Calu3 (cell line): ENCODE measurements at places on chromosomes 16 and 17. TPM values are rescaled to one million over a fixed set of nuclear protein-coding genes. Genes with fewer than 3 reads are reported as not detected.

The CBX1 gene
- total RNA-seq: 111 and 126 TPM in 2 replicates

The CEP131 gene
- total RNA-seq: 25.2 and 28.2 TPM in 2 replicates

The CA7 gene
- not detected in 2 replicates for total RNA-seq

The NLRC5 gene
- 18.0 and 42.3 TPM in 2 replicates for total RNA-seq

The NOG gene
- total RNA-seq: 0.73 TPM in 1 of 2 replicates, not detected in the other

The TK2 gene
- 53.2 and 56.6 TPM in 2 replicates for total RNA-seq

The KRT24 gene
- 2.0 and 2.4 TPM in 2 replicates for total RNA-seq

The ITGB4 gene
- total RNA-seq: 253 and 301 TPM in 2 replicates

The ALDH3A1 gene
- 0.38 and 0.47 TPM in 2 replicates for total RNA-seq

The FNDC8 gene
- not detected in 2 replicates for total RNA-seq

DNA sequence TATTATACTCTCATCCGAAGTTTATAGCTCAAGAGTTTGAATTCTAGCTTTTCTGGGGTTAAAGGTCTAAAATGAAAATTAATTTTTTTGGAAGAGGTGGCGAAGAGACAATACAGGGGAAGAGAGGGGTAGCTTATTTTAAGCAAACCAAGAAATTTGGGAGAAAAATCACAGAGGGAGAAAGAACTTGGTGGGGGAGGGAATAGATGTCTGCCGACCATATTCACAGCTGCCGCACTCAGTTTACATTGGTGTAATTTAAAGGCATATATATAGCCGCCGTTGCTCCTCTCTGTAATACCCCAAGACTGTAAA, 6.5 kb upstream of the ZFHX3 start:
- no peak for DNase-seq

- no peak for DNase-seq
Observed at GRCh38 chr16:4111748-4112696, 4.2 kb downstream of the ADCY9 start.

DNA sequence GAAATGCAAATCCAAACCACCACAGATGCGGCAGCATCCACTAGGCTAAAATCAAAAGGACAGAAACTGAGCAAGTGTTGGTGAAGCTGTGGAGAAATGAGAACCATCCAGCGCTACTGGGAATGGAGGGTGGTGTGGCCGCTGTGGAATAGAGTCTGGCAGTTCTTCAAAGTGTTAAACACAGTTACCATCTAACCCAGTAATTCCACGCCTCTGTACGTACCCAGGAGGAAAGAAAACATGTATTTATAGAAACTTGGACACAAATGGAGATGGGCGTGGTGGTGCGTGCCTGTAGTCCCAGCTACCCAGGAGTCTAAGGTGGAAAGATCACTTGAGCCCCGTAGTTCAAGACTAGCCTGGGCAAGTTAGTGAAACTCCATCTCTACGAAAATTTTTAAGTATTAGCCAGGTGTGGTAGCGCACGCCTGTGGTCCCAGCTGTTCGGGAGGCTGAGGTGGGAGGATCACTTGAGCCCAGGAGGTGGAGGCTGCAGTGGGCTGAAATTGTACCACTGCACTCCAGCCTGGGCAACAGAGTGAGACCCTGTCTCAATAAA, 11.6 kb downstream of the SLC25A10 start:
- DNase-seq: no peak

DNA sequence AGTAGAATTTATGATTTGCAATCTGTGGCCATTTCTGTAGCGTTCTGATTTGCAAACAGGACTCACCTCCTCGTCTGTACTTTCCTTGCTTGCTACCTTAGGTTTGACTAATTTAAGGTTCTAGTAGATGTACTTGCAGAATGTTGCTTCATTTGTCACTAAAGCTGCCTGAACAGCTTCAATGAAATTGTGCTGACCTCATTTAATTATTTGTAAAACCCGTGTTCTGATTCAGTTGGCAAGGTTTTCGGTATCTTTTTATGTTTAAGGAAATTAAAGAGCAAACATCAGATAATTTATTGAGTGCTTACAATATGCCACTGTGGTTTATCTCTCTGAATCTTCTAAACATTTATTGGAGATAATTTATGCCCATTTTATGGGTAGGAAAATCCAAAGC, 284.9 kb upstream of the EEF2KMT start:
- DNase-seq: no peak

- peak; percentile 61 for DNase-seq
Observed at GRCh38 chr17:17570140-17570797, 21.2 kb downstream of the PEMT start.

DNA sequence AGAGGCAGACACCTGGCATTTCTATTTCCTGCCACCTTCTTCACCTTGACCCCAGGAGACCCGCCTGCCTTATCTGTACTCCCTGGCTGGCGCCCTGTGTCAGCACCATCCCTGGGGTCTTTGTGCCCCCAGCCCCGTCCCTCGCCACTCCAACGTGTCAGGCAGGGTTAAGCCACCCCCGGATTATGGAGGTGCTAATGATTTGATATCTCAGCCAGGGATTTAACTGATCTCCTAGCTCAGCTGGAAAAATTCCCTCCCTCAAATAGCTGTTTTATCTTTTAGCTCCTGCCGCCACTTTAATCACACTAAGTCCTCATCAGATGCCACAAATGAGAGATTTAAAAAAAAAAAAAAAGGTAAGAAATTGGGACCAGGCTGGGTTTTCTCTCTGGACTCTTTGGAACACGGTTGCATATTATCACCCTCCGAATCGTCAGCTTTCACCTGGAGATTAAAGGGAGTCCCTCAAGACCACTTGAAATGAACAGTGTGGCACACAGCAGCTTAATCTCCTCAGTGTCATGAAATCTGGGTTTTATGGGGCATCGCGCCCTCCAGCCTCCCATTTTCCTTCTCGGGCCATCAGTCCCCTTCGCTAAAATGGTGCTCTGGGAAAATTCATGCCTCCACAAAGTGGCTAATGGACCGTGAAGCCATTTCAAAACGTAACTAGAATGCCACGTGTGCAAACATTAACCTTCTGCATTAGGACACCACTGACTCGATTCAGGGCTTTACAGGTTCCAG, 26.2 kb upstream of the WFDC1 start:
- DNase-seq: no peak

GRCh38 chr16:78606545-78606944, 507.1 kb downstream of the WWOX start:
- no peak for DNase-seq

- DNase-seq: no peak
Observed at GRCh38 chr16:85522842-85523601, 90.1 kb upstream of the GSE1 start.

GRCh38 chr17:43831633-43832032, 1.3 kb downstream of the MPP3 start:
- no peak for DNase-seq

DNA sequence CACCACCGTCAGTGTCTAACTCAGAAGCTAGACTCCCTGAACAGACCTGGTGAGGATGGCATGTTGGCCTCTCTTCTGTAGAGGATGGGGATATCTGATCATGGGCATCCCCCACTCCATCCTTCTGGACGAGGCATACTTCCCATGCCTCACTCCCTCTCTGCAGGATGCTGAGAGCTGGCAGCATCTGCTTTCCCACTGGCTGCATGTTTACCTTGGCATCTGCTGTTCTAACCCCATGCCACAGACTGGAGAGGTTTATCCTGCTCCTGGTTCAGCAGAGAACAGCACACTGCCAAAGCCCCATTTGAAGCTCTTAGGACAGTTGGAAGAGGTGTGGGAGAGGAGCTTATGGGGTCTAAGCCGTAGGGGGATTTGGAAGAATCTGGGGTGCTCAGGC, 46.0 kb downstream of the YPEL2 start:
- DNase-seq: no peak

DNA sequence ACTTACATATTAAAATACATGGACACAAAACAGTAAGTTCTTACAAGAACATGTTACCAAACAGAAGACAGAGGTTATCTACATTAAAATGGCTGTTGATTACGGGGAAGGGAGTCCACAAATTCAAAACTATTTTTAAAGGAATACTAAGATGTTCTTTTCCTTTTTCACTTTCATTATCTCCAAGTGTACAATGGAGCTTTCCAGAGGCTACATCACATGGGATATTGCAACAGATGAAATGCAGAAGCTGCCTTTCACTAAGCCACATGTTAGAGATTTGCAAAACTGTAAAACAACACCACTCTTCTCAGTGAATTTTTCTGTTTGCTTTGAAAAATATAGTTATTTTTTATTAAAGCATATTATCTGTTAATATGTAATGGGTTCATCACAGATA, 53.6 kb downstream of the XPO6 start:
- DNase-seq: no peak

GRCh38 chr17:82873521-82873920, 33.7 kb upstream of the ZNF750 start:
- no peak for DNase-seq

DNA sequence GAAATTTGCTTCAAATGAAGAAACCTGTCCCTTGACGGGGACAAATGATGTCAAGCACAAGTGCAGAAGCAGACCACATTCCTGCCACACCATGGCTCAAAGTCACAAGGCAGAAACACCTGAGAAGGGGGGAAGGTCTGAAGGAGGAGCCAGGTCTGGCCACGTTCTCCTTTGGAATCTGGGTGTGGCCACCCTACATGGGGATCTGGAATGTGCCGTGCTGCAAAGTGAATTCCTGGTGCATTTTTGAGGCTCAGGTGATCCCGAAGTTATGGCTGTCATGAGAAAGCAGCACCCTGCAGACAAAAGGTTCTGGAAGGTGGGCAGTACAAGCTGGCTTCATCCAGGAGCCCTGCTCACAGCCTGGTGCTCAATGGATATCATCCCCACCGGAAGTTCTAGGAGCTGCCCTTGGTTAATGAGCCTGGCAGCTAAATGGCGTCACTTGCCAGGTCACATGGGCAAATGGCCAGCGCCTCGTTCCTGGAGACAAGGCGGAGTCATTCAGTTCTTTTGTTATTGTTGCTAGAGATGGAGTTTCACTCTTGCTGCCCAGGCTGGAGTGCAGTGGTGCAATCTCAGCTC, 20.1 kb upstream of the ADCY9 start:
- DNase-seq: peak; percentile 84

GRCh38 chr16:48481772-48482171, 96.6 kb upstream of the SIAH1 start:
- DNase-seq: no peak

DNA sequence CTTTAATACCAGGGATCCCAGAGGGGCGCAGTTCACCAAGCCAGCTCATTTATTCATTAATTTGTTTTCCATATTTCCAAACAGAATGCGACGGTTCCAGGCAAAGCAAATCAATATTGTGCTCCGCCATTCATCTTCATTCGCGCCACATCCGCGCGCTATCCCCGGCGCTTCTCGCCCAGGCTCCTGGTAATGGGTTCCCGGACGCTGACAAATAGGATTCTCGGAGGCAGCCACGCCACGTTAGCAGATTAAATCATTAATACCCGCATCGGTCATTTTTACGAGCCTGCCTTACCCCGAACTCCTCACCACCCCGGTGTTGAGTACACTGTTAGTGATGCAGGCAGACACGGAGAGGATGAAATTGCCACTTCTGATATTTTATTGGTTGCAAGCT, 26.0 kb upstream of the C16orf82 start:
- DNase-seq: no peak

GRCh38 chr17:61974115-61974514, 46.3 kb upstream of the INTS2 start:
- DNase-seq: no peak

- no peak for DNase-seq
Observed at GRCh38 chr17:12773153-12773552, 16.1 kb upstream of the ARHGAP44 start.

DNA sequence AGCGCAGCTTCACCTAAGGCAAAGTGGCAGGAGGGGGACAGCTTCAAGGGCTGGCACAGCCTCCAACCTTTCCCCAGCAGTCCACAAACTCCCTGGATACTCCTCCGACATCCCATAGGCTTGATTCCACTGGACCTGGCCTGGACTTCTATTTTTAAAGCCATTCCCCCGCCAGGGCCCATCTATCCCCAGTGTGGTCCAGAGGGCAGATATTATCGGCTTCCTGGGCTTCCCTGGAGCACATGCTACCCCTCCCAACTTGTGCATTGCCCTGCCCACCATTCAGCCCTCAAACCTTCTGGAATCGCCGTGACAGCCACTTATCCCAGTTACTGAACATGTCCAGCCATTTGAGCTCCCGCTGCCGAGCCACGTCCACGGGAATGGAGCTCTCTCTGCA, 5.1 kb downstream of the TBC1D10B start:
- no peak for DNase-seq

GRCh38 chr16:70402916-70403659, 35.8 kb downstream of the ST3GAL2 start:
- DNase-seq: no peak

DNA sequence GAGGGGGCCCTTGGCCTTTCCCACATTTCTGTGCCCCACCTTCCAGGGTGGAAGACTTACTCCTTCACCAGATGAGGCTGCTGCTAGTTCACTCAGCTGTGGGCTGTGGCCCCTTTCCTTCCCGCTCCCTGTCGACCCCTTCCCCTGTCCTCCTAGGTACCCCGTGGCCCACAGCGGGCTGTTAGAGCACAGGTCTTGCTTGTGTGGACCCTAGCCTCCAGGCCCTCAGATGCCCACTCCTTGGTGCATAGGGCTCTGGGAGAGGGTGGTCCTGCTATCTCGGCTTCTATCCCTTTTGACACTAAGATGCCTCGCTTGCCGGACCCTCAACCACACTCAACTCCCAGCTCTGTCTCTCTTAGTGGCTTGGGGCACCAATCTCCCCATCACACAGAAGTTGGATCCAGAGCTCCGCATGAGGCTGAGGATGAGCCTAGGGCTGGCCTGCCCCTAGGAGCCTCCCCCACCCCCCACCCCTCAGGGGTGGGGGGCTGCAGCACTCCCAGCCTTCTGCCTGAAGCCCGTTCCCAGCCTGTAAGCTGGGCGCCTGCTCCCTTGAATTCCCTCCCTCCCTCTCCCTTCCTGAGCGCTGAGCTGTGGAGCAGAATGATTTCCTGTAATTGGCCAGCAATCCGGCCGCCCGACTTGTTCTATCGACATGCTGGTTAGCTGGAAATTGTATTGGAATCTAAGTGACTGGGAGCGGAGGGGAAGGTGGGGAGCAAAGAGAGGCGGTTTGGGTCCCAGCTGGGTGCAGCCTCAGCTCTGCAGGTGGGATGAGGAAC, 30.9 kb downstream of the DCAKD start:
- peak; percentile 30 for DNase-seq

DNA sequence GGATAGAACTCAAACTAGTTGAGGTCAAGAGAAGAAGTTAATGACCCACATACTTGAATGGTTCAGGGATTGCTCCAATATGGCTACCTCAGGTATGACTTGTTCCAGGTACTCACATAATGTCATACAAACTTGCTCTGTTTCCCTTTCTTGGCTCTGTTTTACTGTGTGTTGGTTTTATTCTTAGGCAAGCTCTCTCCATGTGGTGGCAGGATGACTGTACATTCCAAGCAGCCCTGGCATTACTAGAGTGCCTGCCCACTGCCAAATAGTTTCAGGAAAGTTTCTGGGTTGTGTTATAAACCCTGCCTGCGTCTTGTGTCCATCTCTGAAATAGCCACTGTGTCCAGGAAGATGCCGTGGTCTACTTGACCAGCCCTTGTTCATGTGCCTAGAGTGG, 476.8 kb downstream of the SHISA9 start:
- no peak for DNase-seq

- DNase-seq: no peak
Observed at GRCh38 chr17:33021731-33022408, 30.2 kb downstream of the SPACA3 start.

GRCh38 chr17:37211136-37211535, 164.6 kb upstream of the C17orf78 start:
- DNase-seq: no peak
